Ascending aorta (tissue), 2 donors: ENCODE measurements at places on chromosomes 6 and 20.
A peak's percentile ranks its signal among the peaks of the same experiment; 100 is the strongest.

- DNase-seq, result no peak
Observed at GRCh38 chr6:16136621-16137450, 8.0 kb downstream of the MYLIP start.

DNA sequence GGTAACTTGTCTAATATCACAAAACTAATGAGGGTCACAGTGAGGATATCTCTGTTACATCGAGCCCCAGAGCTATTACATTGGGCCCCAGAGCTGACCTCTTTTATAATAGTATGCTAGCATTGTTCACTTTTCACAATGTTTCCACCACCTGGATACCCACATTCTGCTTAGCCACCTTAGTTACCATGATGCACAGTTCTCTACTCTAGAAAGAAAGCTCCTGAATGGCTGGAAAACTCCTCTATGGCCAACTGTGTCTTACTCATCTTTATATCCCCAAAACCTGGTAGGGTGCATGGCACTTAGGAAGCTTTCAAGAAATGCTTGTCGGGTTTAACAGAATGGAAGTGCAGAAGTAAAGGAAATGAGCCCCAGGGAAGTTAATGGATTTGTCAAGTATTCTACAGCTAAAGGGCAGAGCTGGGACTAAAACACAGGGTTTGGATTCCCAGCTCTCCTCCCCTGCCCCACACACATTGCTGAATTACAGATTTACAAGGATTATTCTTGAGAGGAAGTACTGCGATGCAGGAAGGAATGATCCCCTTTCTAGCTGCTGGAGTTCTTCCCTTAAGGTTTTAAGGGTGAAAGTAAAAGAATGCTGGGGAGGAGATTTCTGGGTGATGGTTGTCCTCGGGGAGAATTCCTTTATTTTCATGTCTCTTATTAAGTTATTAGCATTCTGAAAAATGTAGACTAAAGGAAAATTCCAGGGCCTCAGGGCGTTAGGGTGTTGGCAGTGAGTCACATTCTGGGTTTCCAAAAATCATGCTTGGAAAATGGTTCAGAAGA, 16.1 kb upstream of the HINT3 start:
- no peak for DNase-seq

DNA sequence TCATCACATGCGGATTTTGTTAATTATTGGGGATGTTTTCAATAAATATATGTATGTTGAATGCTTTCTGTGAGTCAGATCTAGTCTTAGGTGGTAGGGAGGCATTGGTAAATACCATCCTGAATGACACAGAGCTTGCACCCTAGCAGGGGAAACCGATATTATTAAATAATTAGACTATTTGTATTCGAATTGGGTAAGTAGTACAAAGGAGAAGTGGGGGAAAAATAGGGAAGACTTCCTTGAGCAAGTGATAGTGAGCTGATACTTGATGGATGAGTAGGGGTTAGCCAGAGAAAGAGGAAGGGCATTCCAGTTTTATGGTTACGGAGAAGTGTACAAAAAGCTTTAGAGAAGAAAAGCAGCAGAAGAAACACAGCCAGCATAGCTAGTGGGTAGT, 1.5 kb downstream of the RIOK1 start:
- DNase-seq, result no peak

DNA sequence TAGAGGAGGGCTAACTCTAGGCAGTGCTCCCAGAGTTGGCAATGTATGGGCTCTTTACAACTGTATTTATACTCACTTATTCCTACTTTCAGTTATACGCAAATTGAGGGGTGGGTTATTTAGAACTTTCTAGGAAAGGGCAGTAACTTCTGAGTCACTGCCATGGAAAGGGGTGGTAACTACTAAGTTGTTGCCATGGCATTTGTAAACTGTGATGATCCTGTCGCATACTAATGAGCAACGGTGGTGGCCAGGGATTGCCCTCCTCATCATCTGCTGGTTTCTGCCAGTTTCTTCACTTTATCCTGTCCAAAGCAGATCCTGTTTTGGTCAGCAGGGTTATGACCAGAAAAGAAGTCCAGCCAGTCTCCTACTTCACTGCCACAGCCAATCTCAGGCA, 95.5 kb upstream of the PTPRT start:
- DNase-seq, result no peak

- DNase-seq, result no peak
Observed at GRCh38 chr6:390914-391558, 516 bp upstream of the IRF4 start.

- no peak for DNase-seq
Observed at GRCh38 chr6:54617730-54618129, 228.8 kb upstream of the FAM83B start.

DNA sequence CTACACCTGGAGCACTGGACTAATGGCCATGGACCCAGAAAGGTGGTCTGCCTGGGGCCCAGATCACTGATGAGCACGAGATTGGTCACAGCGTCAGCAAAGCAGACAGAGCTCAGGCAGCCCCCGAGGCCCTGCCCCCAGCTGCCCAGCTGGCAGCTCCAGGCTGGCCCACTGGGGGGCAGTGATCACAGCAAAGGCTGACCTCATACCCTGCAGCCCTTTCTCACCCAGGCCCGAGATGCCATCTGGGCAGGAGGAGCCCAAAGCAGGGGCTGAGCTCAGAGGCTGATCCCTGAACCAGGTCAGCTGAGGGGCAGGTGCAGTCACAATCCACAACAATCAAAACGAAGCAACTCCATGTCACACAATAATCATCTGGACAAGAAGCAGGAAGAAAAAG, 4.1 kb downstream of the MAP1LC3A start:
- DNase-seq, result no peak

DNA sequence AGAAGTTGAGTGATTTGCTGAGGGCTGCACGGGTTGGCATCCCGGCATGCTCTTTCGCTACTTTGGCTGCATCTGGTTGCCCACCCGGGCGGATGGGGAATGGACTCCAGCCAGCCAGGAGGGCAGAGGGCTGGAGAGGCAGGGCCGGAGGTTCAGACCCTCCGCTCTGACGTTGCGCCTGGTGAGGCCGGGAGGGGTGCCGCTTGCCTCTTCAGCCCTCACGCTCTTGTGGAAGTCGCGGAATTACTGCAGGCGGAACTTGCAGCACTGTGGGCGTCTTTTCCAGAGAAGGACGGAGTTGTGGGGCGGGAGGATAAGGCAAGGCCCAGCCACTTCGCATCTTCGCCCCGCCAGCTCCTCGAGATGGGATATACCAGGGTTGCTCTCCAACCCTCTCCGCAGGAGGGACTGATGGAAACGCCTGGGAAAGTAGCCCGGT, 656 bp downstream of the RTEL1 start:
- no peak for DNase-seq

GRCh38 chr6:28643017-28643740, 117.5 kb downstream of the GPX5 start:
- DNase-seq, result no peak

DNA sequence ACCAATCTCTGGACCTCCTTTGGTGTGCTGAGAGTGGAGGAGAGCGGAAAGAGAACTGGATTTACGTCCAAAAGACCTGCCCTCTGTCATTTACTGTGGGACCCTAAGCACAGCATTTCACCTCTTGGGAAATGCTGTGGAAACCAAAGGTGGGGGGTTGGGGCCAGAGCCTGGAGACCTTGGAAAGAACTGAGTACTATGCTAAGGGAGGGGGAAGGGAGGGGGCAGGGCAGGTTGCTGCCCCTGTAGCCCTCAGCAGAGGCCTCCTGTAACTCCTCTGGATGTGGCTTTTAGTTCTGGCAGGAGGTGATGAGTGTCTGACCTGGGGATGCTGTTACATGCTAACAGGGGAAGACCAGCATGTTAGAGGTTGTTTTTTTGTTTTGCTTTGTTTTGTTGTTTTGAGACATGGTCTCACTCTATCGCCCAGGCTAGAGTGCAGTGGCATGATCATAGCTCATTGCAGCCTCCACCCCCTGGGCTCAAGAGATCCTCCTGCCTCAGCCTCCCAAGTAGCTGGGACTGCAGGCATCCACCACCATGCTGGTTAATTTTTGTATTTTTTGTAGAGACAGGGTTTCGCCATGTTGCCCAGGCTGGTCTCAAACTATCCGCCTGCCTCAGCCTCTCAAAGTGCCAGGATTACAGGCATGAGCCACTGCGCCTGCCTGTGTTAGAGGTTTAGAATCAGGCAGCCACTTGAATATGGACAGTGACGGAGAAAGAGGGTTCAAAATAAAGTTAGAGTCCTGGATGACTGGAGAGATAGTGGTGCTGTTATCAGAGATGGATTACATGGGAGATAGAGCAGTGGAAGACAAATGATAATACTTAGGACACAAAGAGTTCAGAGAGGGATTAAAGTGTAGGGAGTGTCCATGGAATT, 18.4 kb upstream of the PARD6B start:
- no peak for DNase-seq

DNA sequence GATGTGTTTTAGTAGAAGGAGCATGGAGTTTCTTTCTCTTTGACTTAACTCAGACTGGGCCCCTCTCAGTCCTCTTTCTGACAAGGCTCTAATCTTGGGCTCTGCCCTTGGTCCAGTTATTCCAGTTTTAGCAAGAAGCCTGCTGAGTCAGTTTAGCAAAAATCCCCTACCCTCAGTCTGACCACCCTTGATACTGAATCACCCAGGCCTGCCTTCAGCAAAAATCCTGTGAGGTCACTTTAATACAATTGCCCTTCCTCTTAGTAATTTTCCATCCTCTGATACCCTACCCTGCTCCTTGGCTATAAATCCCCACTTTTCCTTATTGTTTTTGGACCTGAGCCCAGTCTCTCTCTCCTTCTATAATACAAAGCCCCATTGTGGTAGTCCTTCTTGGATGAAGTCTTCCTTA, 326.7 kb upstream of the NOX3 start:
- no peak for DNase-seq

DNA sequence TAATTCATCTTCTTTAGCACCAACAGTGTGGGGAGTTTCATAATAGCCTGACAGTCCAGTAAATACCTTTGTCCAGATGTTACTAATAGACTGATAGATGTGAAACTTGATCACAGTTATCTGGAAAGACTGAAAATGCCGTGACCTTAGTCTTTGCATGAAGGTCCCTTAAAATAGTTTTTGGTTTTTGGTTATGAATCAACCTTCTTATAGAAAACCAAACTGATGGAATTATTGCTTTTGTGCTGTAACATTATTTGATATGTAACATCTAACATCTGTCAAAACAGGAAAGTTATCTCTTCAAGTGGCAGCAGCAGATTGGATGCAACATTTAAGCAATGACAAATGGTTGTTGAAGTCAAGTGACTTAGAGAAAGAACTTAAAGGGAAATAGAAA, 190.4 kb downstream of the DOK5 start:
- DNase-seq, result no peak

GRCh38 chr6:132902901-132903300, 88.5 kb downstream of the RPS12 start:
- no peak for DNase-seq

DNA sequence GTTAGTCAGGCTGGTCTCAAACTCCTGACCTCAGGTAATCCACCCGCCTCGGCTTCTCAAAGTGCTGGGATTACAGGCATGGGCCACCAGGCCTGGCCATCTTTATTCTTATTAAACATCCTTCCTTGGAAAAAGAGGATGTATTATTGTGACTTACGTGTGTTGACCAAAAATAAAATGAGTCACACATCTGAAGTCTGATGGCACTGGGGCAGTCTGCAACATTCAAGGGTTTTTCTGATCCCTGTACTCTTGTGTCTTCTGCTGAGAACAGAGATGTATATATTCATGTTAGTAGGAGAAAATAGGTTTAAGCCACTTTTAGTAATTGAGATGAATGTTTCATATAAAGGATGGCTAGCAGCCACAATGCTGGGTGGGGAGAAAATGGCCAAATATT, 129.9 kb upstream of the RIPOR2 start:
- no peak for DNase-seq

DNA sequence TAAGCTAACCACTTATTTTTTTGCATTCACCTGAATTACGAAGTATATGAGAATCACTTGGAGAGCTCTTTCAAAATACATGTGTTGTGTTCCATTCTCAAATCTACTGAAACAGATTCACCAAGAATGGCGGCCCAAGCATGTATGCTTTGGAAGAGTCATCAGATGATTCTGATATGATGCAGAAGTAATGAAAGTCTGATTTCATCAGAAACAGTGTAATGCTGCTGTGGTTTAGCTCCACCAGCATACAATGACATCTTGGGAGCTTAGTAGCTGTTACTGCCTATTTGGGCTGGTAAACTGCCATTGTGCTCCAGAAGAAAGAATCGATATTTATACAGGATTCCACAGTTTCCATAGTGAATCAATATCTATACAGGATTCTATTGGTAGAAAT, 52.9 kb downstream of the UBR2 start:
- DNase-seq, result no peak

DNA sequence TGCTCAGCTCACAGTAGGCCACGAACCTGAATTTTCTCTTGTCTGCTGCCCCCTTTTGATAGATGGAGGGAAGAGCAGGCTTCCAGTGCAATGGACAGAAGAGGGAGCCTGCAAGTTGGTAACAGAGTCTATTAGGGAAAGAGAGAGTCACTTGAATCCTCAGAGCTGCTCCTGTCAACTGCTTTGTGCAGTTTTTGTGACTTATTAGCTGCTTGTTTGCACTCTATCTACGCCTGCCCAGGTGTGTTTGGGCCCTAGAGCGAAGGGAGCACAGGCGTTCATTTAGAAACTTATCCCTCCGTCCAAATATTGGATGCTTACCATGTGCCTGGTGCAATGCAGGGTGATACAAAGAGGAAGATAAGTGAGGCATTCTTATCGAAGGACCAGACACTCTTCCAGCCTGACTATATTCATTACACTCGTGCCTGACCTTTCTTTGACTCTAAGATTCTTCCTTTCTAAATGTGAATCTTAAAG, 11.6 kb upstream of the SLC2A12 start:
- peak; percentile 84 for DNase-seq

- no peak for DNase-seq
Observed at GRCh38 chr6:53813801-53814200, 19.0 kb downstream of the LRRC1 start.

DNA sequence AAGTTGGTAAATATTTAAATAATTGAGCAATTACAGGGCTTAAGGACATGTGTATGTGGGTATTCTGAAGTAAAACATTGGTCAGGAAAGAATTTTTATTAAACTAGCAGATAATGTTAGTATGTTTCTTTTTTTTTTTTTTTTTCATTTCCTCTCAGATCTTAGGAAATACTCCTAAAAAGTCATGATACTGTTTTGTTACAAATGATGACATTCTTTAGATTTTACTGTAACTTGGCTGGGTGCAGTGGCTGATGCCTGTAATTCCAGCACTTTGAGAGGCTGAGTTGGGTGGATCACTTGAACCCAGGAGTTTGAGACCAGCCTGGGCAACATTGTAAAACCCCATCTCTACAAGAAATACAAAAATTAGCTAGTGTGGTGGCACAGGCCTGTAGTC, 41.5 kb downstream of the CDC40 start:
- no peak for DNase-seq

- no peak for DNase-seq
Observed at GRCh38 chr20:56001106-56001785, 4.1 kb downstream of the CBLN4 start.
